ENCODE measurements at places on chromosomes 6 and 20. TPM values are rescaled to one million over a fixed set of nuclear protein-coding genes. Genes with fewer than 3 reads are reported as not detected.

Gene FAM162B
- not detected for total RNA-seq

Gene CDH26
- not detected for total RNA-seq

- no peaks in the 10 kb centered on the region for H3K4me1 ChIP-seq
- H3K27ac ChIP-seq = no peak overlapping the region
- H3K36me3 ChIP-seq = no peaks in the 10 kb centered on the region
- H3K27me3 ChIP-seq = no peaks in the 10 kb centered on the region
- H3K4me3 ChIP-seq = no peak overlapping the region
Observed at GRCh38 chr20:50404419-50405234, 105.6 kb upstream of the PTPN1 start.

- H3K27me3 ChIP-seq = no peaks in the 10 kb centered on the region
- H3K4me1 ChIP-seq = no peaks in the 10 kb centered on the region
- H3K27ac ChIP-seq = no peak overlapping the region
- peak overlapping the region; percentile 40 for H3K4me3 ChIP-seq
- DNase-seq = no peak
- no peaks in the 10 kb centered on the region for H3K36me3 ChIP-seq
Observed at GRCh38 chr6:131807321-131807643, 538 bp upstream of the ENPP1 start.

GRCh38 chr6:14593286-14593685 lies 475.7 kb downstream of the CD83 start:
- no peaks in the 10 kb centered on the region for H3K36me3 ChIP-seq
- H3K4me1 ChIP-seq = no peaks in the 10 kb centered on the region
- no peak overlapping the region for H3K4me3 ChIP-seq
- H3K27me3 ChIP-seq = no peaks in the 10 kb centered on the region

DNA sequence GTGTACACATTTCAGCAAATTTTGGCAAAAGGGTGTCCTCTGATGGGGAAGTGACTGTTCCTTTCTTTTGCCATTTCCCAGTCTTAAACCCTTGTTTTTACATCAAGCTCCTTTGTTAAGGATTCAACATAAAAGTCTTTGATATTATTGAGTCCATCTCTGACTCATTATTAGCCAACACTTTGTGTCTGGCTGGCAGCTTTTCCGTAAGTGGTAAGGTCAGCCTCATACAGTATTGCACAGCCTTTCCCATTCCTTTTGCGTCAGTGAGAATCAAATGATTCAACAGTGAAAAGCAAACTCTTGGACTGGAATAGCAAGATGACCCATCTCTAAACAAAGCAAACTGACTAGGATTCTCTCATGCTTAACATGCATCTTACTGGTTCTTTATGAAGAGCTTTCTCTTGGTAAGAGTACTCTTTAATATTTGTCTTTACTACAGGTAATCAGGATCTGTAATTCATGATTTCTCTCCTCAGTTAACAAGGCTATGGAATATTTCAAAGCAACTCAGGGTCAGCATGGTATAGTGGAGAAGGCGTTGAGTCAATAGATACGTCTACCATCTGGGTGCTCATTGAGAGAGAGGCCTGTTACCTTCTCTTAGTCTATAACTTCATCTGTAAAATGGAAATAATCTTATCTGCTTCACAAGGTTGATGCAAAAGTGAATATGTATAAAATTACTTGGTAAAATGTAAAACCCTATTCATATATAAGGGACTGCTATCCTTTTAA lies 183.6 kb downstream of the PRL start:
- DNase-seq = no peak
- H3K27me3 ChIP-seq = no peaks in the 10 kb centered on the region
- no peaks in the 10 kb centered on the region for H3K36me3 ChIP-seq

- no peak overlapping the region for H3K4me3 ChIP-seq
- H3K36me3 ChIP-seq = no peaks in the 10 kb centered on the region
- peaks cover 14% of the 10 kb centered on the region for H3K4me1 ChIP-seq
- H3K27ac ChIP-seq = no peak overlapping the region
- DNase-seq = no peak
- no peaks in the 10 kb centered on the region for H3K27me3 ChIP-seq
Observed at GRCh38 chr20:32479697-32480171, 105.4 kb downstream of the NOL4L start.

Gene NHSL1
- 2.7 TPM for total RNA-seq

DNA sequence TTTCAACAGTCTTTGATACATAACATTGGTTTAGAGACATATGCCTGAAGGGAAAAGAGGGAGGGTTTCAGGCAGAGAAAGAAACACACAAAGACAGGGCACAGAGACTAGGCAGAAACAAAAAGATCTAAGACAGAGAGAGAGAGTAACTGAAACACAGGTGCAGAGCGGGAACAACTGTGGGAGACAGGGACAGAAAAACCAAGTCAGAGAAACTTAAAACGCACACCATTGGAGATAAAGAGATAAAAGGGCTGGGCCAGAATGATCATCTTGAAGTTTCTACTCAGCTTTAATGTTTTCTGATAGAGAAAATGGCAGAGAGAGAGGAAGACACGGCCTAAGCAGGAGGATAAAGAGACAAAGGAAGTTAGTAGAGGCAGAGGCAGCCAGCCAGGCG lies 11.8 kb downstream of the UNC5CL start:
- H3K36me3 ChIP-seq = no peaks in the 10 kb centered on the region
- H3K4me3 ChIP-seq = no peak overlapping the region
- H3K27me3 ChIP-seq = no peaks in the 10 kb centered on the region
- DNase-seq = no peak
- peaks cover 8% of the 10 kb centered on the region for H3K4me1 ChIP-seq

All from GM12878 (cell line).